ENCODE measurements at places on chromosomes 1 and 21.

- no peak for DNase-seq
These were observed 8.2 kb upstream of the ST6GALNAC3 start for GRCh38 chr1:76066394-76066793.

GRCh38 chr1:2981388-2981787 is 39.9 kb upstream of the ACTRT2 start:
- no peak for DNase-seq

GRCh38 chr1:48073798-48074530 is 76.8 kb upstream of the TRABD2B start:
- no peak for DNase-seq

DNA sequence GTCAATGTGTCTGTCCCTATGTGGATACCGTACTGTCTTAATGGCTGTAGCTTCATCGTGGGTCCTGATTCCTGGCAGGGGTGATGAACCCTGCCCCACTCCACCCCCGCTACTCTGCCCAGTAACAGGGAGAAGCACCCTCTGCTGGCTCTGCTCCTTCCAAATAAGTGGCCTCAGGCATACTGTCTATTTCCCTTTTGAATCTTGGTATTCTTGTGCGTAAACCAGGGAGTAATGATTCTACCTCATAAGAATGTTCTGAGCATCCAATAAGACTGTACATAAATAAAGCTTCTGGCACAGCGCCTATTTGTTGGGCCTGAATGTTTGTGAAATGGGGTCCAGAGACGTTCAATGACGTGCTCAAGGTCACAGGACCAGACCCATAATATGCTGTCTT is 35.2 kb upstream of the CTPS1 start:
- DNase-seq, result no peak

GRCh38 chr1:65063025-65063424 is 85.0 kb upstream of the AK4 start:
- DNase-seq, result peak; percentile 31

DNA sequence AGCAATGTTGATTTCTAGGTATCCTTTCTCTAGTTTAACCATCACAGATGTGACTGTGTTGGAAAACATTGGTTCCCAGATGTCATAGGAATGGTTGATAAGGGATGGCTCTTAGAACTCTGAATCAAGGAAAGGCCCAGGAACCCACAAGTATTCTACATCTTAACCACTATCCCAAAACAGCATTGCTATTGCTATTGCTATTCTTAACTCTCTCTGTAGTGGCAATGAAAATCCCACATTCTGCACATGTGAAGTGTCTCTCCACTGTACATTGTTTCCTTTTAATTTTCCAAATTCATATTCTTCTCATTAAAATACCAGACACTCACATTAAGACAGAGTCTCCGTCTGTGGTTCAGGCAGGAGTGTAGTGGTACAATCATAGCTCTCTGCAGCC is 420.4 kb upstream of the RUNX1 start:
- DNase-seq, result no peak

All from hematopoietic multipotent progenitor cell treated with erythropoietin and hydrocortisone succinate and interleukin-3 and kit ligand, for 8 days (in vitro differentiated cells).